ENCODE measurements at places on chromosomes 2 and 18.

GRCh38 chr2:162768656-162769055, 69.9 kb downstream of the KCNH7 start:
- no peak for DNase-seq

DNA sequence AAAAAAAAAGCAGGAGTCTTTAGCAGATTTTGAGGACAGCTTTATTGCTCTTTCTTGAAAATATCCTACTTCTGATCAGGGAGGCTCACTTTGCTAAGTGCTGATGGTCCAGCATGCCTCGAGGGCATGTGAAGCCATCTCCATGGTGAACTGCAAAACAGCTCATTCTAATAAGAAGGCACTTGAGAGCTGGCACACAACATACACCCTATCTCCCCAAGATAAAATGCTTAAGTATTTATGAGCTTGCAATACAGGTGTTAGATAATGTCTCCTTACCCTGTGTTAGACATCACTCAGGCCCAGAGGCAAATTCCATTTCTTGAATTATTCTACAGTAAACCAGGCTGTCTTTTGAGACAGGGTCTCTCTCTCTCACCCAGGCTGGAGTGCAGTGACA, 2.7 kb downstream of the ENOSF1 start:
- peak; percentile 24 for DNase-seq

GRCh38 chr2:54106631-54107454, 8.6 kb upstream of the ACYP2 start:
- DNase-seq = peak; percentile 67

GRCh38 chr2:119718501-119719260, 39.7 kb downstream of the TMEM177 start:
- no peak for DNase-seq

- DNase-seq = no peak
These were observed 19.3 kb downstream of the GPD2 start for GRCh38 chr2:156455361-156455975.

DNA sequence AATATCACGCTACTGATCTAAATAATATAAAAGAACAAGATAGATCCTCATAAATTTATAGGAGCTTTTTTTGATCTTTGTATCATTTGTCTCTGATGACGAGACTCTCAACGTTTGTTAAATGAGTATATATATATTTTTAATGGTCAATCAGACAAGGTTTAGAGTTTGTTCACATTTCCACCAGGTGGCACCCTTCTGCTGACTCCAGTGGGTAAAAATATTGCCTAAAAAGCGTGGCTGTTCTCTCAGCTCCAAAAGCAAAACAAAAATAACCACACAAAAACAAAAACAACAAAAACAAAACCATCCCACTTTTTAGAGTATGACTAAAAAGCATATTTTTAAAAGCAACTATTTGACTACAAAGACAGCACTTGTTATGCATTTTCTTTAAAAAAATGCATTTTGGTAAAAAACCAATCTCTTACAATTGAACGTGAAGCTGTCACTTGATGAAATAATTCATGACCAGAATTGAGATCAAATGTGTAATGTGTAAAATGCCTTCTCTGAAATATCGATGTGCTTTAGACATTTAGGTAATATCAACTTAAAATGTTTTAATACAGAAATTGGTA, 723.2 kb downstream of the DPP10 start:
- peak; percentile 22 for DNase-seq

GRCh38 chr2:63544017-63544627, 44.2 kb downstream of the WDPCP start:
- DNase-seq = peak; percentile 11

DNA sequence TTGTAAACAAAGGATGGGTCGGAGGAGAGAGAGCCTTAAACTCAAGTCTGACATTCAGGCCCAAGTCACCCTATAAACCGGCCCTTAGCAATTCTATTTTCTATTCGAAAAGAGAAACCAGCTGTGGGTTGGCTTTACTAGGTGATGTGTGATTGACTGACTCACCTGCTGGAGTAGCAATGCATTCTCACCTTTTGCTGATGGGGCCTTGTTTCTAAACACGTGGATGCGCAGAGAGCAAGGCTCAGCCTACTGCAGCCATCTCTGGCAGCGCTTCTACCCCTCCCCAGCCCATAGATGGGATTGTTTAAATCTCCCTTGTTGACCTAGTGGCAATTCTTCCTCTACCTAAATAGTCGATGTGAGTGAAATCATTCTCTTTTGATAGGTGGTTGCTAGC, 138.5 kb downstream of the MEIS1 start:
- no peak for DNase-seq

DNA sequence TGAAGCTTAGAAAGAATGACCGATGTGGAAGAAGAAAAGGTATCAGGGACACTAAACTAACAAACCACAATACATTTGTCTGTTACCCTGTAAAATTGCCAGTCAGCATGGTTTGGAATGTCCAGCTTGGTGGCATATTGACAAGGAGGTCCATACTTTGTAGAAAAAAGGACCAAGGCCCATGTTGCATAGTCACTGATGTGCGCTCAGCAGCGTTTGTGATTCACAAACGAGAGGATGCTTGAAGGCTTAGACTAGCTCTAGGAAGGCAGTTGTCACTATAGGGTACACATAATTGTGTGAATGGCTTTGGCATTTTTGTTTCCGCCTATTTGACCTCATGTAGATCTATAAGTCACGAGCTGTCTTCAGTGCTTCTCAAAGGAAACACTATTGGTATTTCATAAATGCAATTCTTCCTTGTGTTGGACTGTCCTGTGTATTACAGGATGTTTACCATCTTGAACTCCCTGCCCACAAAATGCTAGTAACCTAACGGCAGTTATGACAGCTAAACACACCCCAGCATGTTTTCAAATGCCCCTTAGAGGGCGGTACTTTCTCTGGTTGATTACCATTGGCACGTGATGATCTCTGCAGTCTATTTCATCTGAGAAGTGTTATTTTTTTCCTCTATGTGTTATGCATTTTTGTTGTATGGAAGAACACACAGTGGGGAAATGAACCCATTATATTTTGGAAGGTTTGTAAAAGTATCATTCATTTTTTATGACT, 304.2 kb downstream of the CYRIA start:
- no peak for DNase-seq

GRCh38 chr2:185583058-185583816, 155.4 kb upstream of the FSIP2 start:
- no peak for DNase-seq

GRCh38 chr2:131659168-131659572, 131.5 kb downstream of the CCDC74A start:
- DNase-seq = no peak

GRCh38 chr2:206982360-206982955, 43.1 kb downstream of the CPO start:
- DNase-seq = no peak

GRCh38 chr2:37156071-37156856, 516 bp downstream of the EIF2AK2 start:
- peak; percentile 67 for DNase-seq

- DNase-seq = no peak
These were observed 28.3 kb downstream of the PKP4 start for GRCh38 chr2:158484892-158485556.

DNA sequence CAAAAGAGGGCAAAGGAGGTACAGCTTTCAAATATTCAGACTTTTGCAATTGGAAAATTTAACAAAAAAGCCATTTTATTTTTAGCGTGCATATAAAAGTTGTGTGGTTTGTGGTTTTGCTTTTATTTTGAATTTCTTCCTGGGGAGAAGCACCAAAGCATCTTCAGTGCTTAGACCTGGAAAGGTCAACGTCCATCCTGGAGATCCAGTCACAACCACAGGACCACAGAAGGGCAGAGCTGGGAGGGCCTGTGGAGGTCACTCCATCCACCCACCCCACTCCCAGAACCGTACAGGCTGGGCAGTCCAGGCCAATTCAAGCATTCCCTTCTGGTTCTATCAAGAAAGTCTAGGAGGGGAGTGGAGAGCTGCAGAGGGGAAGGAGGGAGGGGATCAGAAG, 43.8 kb downstream of the MPHOSPH10 start:
- DNase-seq = no peak

- DNase-seq = no peak
These were observed 5.0 kb downstream of the RUFY4 start for GRCh38 chr2:218074031-218074430.

DNA sequence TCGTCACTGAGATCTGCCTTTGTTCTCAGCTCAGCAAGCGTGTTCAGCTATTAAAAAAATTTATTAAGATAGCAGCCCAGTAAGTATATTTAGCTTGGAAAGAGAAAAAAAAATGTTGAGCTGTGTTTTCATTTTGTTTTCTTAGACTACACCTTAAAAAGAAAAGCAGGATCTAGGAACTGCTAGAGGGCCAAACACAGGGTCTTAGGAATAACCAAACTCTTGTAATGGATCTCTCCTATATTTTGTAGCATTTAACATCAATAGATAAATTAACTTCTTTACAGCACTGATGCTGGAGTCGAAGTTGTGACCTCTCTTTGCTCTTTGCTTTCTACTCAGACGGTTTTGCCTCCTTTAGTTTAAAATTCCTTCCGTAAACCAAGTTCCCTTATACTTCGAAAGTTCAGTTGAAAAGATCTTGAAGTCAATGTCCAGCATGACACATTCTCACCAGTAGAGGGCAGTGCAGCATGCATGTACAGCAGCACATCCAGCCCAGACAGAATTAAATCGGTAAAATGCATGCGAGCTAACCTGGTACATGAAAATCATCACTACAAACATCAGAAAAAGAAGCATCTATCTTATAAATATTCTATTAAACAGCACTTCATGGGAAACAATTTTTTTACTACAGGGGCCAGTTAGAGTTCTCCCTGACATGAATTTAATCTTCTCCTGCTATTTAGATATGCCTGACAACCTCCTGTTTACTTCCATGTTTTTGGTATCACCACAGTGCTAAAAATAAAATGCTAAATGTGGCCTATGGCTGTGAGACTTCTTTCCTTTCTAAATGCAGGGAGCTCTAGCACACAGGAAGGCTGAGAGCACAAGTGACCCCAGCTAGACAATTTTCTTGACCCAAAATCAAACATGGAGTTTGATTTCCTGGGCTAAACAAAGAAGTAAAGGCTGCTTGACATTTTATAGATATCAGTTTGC, 48.2 kb upstream of the MAP3K20 start:
- peak; percentile 90 for DNase-seq

DNA sequence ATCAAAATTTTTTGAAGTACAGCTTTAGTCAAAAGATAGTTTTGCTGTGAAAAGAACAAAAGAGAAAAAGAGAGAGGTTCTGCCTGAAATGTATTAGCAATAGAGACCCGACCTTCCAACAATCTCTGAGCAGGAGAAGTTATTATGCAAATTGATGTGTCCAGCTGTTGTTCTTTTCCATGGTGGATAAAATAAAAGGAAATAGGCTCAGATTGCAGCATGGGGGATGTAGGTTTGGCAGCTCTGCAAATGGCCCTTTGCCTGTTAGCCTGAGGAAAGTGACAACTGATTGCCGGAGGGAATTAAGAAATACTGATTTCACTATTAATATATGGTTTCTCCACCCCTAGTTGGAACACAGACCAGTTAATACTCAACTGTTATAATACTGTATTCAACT, 1283.2 kb upstream of the NXPH2 start:
- no peak for DNase-seq

GRCh38 chr2:54271843-54272627, 16.0 kb upstream of the TSPYL6 start:
- DNase-seq = no peak

- DNase-seq = no peak
These were observed 69.7 kb downstream of the LYPD6 start for GRCh38 chr2:149399934-149400615.

- DNase-seq = peak; percentile 15
These were observed 22.8 kb upstream of the SCN7A start for GRCh38 chr2:166516712-166517303.

- DNase-seq = no peak
These were observed 567.5 kb downstream of the SLC4A3 start for GRCh38 chr2:220194630-220195584.

DNA sequence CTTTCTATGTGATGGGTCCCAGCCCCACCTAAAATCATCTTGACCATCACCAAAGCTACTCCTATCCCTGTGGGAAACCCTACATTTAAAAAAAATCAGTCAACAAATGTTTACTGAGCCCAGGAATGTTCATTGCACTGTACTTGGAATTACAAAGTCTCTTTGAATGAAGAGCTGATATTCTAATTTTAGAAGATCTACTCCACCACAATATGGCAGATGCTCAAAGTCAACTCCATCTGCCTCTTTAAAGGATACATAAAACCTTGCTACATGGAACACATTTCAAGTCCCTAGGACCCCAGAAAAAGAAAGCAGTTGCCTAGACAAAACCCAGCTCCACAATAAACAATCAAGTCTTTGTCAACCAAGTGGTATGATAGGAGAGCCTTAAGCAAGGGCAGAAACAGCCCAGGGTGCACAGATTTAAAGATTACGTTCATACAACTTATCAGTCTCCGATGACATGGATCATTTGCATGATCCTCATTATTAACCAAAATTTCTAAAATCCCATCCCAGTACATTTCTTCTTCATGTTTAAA, 234.3 kb upstream of the ACVR2A start:
- no peak for DNase-seq

GRCh38 chr2:238926761-238927611, 79.1 kb downstream of the TWIST2 start:
- no peak for DNase-seq

DNA sequence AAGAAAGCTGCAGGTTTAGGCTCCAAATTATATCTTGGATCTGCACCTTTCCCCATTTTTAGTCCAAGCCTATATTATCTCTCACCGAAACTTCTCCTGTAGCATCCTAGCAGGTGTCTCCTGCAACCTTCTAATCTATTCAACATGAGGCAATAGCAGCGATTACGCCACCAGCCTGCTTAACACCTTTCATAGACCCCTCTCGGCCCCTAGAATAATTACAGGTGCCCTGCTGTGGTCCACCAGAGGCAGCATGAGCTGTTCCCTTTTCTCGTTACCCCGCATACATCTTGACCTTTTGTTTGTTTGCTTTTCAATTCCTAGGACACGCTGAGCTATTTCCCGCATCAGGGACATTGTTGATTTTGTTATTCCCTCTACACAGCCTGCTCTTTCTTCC, 361.9 kb downstream of the CYRIA start:
- DNase-seq = no peak
